ENCODE measurements at places on chromosomes 12 and 14. TPM values are rescaled to one million over a fixed set of nuclear protein-coding genes. Genes with fewer than 3 reads are reported as not detected.

CACNA1C gene
- total RNA-seq = not detected

AREL1 gene
- total RNA-seq = 24.8 TPM

SLC10A1 gene
- total RNA-seq = not detected

LIN7A gene
- total RNA-seq = 0.56 TPM

SYNDIG1L gene
- total RNA-seq = not detected
